Naive thymus-derived CD8-positive, alpha-beta T cell (primary cell): ENCODE measurements at places on chromosomes 11 and 22.
A peak's percentile ranks its signal among the peaks of the same experiment; 100 is the strongest.

GRCh38 chr11:69131121-69131566 is 24.6 kb upstream of the SMIM38 start:
- DNase-seq: no peak

- DNase-seq: peak; percentile 28
Measured at GRCh38 chr22:49052023-49052538, 775.6 kb downstream of the BRD1 start.

GRCh38 chr22:38756711-38757463 is 1.1 kb upstream of the SUN2 start:
- no peak for DNase-seq

GRCh38 chr11:33463059-33463458 is 205.9 kb downstream of the HIPK3 start:
- no peak for DNase-seq

DNA sequence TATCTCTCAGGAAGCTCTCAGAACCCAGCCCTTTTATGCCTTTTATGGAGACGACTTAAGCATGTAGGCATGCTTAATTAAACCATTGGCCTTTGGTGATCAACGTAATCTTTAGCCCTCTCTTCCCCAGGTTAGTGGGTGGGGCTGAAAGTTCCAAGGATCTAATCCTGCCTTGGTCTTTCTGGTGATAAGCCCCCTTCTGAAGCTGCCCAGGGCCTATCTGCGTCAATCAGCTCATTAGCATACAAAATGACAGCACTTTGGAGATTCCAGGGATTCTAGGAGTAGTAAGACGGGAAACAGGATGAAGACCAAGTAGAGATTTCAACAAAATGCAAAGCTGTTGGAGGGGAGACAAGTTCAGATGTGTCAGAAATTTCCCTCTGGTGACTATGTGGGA is 3.1 kb downstream of the FAM118A start:
- DNase-seq: no peak

- DNase-seq: no peak
Measured at GRCh38 chr11:82529936-82530335, 203.7 kb downstream of the FAM181B start.

GRCh38 chr22:46828323-46828900 is 66.0 kb downstream of the TBC1D22A start:
- no peak for DNase-seq

GRCh38 chr11:77038825-77039326 is 4.7 kb downstream of the B3GNT6 start:
- DNase-seq: no peak

- DNase-seq: no peak
Measured at GRCh38 chr22:26681395-26681821, 24.0 kb downstream of the MIAT start.

GRCh38 chr11:39205236-39205995 is 2254.0 kb downstream of the LRRC4C start:
- DNase-seq: no peak

DNA sequence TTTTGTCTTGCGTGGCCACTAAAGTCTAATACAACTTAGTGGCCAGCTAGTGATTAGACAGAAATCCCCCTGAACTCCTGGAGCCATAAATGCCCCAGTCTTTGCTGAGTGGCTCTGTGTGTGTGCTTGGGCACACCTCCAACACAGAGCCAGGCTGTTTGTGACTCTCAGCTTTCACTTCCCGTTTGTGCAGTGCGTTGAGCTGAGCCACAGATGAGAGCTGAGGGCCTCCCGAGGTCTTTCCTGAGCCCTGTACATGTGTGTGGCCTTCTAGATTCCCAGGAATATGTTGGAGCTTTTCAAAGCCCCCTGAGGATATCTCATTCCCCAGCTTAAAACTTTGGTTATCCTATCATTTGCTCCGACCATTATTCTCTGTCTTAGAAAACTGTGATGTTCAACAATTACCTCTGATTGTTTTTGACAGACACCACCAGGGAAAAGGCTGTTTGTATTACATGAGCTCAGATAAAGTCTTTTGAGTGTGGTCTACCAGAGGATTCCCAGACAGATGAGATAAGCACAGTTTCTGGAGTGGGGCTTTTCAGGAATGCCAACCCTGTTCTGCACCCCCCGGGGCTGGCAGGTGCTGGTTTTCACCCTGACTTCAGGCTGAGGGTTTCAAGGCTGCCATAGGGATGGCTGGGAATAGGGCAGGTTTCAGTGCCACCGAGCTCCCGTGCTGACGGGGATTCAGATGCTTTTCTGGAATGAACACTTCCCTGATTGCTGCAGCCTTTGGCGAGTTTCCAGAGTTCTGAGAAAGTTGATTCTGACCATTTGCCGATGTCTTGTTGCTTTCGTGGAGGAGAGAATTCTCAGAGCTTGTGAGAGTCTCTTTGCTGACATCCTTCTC is 23.8 kb downstream of the IGHMBP2 start:
- DNase-seq: no peak

GRCh38 chr22:38890377-38890776 is 18.4 kb upstream of the CBX6 start:
- no peak for DNase-seq

- DNase-seq: no peak
Measured at GRCh38 chr11:41400819-41401382, 58.6 kb downstream of the LRRC4C start.

GRCh38 chr11:27120211-27120610 is 79.6 kb downstream of the BBOX1 start:
- no peak for DNase-seq

DNA sequence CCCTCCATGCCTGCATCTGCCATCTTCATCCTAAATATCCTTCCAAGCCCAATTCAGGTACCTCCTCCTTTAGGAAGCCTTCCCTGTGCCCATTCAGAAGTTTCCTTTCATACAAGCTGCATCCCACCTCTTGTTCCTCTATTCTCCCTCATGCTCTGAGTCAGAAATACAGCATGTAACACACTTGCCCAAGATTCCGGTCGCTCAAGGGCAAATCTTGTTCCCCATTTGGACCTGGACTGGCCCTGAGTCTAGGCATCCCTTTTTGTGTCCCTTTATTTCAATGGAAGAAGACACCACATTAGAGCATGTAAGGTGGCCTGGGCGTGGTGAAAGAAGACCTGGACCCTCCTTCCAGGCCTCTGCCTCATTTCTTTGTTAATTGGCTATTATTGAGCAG is 38.5 kb downstream of the RTL6 start:
- no peak for DNase-seq

- DNase-seq: no peak
Measured at GRCh38 chr22:37275134-37275533, 7.2 kb upstream of the CYTH4 start.

GRCh38 chr22:25979968-25980367 is 189.3 kb upstream of the SEZ6L start:
- DNase-seq: no peak

- no peak for DNase-seq
Measured at GRCh38 chr22:47111626-47112581, 349.5 kb downstream of the TBC1D22A start.

DNA sequence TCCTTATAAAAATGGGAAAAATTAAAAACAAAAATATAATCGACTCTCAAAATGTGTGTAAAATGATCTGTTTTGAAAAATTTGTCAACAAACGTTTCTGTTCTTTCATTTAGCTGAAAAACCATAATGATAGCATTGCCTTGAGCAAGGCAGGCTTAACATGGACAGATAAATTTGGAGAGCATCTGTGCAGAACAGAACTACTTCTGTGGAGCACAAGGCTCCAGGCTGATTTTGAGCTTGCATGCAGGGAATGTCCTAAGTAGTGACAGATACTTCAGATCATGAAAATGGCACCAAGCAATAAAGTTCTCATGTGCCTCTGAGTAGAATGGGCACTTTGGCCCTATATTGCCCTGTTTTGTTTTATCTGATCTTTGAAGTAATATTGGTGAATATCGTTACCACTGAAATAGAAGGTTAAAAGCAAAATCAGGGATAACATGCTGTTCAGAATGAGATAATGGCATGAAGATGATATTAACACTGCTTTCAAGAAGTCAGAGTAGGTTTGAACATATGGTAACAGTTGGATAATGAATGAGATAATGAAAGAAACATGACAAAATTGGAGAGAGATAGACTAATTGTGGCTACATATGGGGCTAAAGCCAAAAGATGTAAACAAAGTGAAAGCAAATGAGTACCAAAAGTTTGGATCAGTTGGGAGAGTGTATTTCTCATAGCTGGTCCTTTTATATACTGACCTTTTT is 730.5 kb upstream of the CCDC179 start:
- DNase-seq: no peak

GRCh38 chr11:15104166-15104565 is 10.6 kb upstream of the INSC start:
- no peak for DNase-seq

- DNase-seq: no peak
Measured at GRCh38 chr22:41781507-41781906, 19.0 kb upstream of the CCDC134 start.

GRCh38 chr11:31141789-31142188 is 227.8 kb downstream of the DCDC1 start:
- no peak for DNase-seq

- no peak for DNase-seq
Measured at GRCh38 chr11:6620636-6621035, 1.4 kb upstream of the TPP1 start.

DNA sequence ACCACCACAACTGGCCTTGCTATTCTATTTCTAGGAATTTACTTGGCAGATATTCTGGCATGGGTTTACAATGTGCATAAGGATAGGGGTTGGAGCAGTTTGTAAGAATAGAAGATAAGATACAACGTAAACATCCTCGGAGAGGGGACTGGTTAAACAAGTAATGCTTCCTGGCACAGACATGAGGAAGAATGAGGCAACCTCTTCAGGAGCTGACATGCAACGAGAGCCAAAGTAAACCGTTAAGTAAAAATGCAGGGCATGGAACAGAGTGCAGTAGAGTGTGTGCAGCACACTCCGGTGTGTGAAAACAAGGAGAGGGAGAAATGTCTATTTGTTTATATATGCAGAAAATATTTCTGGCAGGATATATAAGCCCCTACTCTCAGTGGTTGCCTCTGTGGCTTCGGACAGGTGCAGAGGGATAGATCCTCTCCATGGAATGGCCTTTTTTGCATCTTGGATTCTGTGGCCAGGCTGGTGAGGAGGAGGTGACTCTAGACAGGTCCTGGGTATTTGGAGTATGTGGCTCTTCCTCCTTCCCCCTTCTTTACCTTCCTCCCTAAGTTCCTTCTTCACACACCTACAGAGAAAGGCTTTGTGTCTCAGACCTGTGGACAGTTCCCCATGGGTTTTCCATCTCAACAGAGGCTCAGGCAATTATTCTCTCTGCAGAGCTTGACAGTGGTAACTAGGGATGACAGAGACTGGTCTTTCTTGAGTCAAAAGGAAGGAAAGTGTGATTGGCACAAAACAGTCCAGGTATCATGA is 2.5 kb downstream of the RAB36 start:
- no peak for DNase-seq

DNA sequence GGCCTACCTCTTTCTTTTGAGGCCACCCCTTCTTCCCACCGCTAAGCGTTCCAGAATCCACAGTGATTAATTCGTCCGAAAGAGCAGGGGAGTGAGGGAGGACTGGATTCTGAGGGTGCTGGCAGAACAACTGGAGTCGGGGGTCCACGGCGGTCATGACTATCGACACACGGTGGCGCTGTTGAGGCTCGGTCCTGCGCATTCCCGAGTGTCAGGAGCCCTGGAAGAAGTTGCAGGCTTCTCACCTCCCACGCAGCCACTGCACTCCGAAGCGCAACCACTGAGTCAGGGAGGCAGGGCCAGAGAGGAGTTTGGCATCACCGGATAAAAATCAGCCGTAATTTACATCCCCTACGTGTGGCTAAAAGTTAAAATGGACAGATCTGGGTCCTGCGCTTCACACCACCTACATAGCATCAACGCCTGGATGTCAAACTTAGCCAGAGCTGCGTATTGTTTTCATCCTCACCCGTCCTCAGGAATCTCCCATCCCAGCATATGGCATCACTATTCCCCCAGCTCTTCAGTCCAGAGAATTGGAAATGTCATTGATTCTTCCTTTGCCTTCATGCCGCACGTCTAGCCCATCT is 10.7 kb upstream of the CTSF start:
- DNase-seq: peak; percentile 80

GRCh38 chr22:22940961-22941605 is 53.5 kb downstream of the IGLL5 start:
- no peak for DNase-seq

DNA sequence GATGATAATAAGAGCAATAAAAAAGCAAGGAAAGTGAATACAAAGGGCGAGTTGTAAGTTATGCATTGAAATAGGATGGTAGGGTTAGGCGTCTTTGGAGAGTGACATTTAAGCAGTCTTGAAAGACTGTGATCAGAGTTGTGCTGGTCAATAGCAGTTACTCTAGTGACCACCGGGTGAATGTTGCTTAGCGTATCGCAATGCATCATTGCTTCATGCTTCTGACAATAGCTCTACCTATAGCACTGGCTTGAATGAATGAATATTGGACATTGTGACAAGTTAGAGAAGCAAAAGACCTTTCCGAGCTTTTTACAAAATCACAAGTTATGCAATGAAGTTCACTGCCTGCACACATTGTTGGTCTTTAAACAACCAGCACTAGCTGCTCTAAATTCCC is 7.7 kb upstream of the OR8B12 start:
- no peak for DNase-seq

DNA sequence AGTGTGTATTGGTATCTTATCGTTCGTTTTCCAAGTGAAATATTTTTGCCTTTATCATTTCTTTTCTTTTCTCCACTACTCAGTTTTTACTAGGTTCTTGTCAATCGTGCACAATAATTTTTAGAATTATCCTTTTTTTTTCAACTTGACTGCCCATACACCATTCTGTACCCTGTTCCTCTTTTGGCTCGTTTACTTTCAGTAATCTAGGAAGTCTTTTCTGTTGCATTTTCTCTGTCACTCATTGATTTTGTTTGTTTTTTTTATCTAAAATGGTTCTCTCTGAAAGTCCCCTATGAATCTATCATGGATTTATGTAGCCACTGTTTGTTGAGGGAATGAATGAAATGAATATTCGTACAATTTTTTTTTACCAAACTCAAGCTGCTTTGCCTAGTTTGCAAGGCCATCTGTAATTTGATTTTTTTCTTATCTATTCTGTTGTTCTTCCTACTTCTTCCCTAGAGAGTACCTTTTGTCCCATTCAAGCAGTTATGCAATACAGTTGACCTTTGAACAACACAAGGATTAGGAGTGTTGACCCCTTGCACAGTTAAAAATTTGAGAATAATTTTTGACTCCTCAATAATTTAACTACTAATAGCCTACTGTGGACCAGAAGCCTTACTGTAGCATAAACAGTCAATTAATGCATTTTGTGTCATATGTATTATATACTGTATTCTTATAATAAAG is 166.3 kb downstream of the TMEM135 start:
- no peak for DNase-seq

DNA sequence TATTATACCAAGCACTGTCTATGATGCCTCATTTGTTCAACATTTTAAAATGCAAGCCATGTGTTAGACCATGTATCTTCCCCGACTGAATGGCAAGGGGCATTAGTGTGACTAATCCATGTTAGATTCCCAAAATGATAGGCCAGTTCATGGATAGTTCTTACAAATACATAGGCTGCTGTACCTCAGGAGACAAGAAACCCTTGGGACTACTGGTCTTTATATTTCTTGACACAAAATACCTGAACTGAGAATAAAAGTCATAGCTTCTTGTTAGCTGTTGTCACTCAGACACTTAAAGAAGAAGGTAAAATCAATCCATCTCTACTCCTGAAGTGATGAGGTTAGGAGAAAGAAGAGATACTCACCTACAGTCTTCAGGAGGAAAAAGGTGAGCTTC is at the start of gene OR8D4:
TSS of gene OR8D4 (plus strand) at position 301 of the 400 bp plus-strand sequence. CDS start 4,265 bp downstream, outside the sequence.
- no peak for DNase-seq

- DNase-seq: no peak
Measured at GRCh38 chr11:117960406-117960805, 25.8 kb upstream of the IL10RA start.
